ENCODE measurements at places on chromosomes 7 and 10. TPM values are rescaled to one million over a fixed set of nuclear protein-coding genes. Genes with fewer than 3 reads are reported as not detected.

DNA sequence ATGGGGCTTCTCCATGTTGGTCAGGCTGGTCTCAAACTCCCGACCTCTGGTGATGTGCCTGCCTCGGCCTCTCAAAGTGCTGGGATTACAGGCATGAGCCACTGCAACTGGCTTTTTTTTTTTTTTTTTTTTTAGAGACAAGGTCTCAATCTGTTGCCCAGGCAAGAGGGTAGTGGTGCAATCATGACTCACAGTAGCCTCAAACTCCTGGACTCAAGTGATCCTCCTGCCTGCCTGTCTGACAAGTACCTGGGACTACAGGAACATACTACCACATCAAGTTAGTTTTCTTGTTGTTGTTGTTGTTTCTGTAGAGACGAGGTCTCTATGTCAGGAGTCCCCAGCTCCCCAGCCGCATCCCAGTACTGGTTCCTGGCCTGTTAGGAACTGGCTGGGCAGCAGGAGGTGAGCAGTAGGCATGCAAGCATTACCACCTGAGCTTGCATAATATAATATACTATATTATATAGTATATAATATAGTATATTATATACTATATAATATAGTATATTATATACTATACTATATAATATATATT, 55.7 kb downstream of the TPK1 start:
- no peaks in the 10 kb centered on the region for H3K27me3 ChIP-seq
- DNase-seq, result no peak
- no peak overlapping the region for H3K27ac ChIP-seq

DNA sequence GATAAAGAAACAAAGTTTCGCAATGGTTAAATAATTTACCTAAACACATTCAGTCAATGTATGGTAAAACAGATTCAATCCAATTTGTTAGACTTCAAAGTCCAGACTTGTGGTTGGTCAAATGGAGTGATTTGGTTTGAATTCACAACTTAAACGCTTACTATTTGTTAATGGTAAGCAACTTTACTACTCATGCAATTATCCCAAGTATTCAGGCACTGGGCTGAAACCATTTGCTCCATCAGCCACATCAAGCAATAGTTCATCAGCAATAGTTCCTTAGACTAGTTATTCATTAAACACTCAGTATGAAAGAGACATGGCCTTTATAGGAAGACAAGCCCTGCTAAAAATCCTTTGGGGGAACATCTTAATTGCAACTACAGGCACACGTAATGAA, 253.0 kb downstream of the AGMO start:
- no peaks in the 10 kb centered on the region for H3K27me3 ChIP-seq
- H3K36me3 ChIP-seq, result no peaks in the 10 kb centered on the region
- H3K4me1 ChIP-seq, result peaks cover 12% of the 10 kb centered on the region
- DNase-seq, result no peak
- no peak overlapping the region for H3K4me3 ChIP-seq

DNA sequence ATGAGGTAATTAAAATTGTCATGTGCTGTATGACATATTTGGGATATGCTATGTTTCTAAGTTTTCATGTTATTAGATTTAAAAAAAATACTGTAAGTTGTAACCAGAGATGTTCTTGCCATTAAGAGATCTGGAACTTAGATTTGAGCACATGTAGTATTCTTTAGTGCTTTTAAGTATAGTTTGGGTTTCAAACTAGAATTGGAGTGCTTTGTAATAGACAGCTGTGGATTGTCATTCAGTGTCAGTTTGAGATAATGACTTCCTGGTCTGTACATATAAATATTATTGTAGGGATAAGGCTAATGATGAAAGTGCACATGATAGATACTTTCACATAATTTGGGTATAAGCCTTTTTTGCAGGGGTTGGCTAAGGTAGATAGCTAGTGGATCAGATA, 936.2 kb downstream of the CNTNAP2 start:
- H3K27me3 ChIP-seq, result no peaks in the 10 kb centered on the region
- no peak overlapping the region for H3K27ac ChIP-seq
- no peak overlapping the region for H3K4me3 ChIP-seq

GRCh38 chr7:85178531-85179298, 8.1 kb downstream of the SEMA3D start:
- peaks cover 4% of the 10 kb centered on the region for H3K27me3 ChIP-seq
- no peak for DNase-seq
- H3K4me1 ChIP-seq, result no peaks in the 10 kb centered on the region
- peaks cover 6% of the 10 kb centered on the region for H3K36me3 ChIP-seq
- H3K27ac ChIP-seq, result no peak overlapping the region

Gene TMEM213
- not detected for total RNA-seq
